Stimulated activated CD8-positive, alpha-beta memory T cell treated with anti-CD3 and anti-CD28 coated beads, Interleukin-15, amount 100 ng/mL, for 48 hours (primary cell): ENCODE measurements at places on chromosomes 6 and 20.
A peak's percentile ranks its signal among the peaks of the same experiment; 100 is the strongest.

GRCh38 chr20:20731945-20732296 is 19.5 kb upstream of the RALGAPA2 start:
- DNase-seq = no peak

DNA sequence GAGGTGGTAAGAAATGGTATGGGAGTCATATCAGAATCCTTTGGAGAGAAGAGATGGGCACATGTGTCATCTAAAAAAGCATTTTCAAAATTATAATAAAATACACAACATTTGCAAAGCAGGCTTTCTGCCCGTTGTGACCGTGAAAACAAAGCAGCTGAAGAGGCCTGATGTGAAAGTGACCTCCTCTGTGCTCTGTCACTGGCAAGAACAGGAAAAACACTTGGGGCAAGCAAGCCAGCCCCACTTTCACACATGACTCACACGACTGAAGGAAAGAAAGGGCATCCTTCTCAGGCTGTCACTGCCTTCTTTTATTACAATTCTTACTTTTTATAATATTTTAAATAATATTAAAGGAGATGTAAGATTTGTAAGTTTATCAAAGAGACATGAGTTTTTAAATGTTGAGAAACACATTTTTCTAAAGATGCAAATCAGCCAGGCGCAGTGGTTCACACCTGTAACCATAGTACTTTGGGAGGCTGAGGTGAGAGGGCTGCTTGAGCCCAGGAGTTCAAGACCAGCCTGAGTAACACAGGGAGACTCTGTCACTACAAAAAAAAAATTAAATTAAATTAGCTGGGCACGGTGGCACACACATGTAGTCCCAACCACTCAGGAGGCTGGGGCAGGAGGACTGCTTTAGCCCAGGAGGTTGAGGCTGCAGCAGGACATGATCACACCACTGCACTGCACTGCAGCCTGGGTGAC is 143.7 kb downstream of the BTBD9 start:
- DNase-seq = peak; percentile 8

DNA sequence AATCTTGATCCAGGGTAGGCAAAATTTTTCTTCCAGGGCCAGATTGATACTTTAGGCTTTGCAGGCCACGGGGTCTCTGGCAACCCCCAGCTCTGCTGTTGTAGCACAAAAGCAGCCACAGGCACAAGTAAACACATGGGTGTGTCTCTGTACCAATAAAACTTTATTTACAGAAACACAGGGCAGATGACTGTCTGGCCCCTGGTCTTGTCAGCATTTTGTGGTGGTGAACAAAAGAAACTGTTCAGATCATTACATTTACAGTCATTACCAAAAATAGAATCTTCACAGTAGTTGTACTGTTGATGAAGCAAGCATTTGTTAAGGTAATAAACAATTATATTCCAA is 45.0 kb upstream of the KIF25 start:
- no peak for DNase-seq

- no peak for DNase-seq
Observed at GRCh38 chr6:34810936-34811632, 19.2 kb downstream of the BLTP3A start.

DNA sequence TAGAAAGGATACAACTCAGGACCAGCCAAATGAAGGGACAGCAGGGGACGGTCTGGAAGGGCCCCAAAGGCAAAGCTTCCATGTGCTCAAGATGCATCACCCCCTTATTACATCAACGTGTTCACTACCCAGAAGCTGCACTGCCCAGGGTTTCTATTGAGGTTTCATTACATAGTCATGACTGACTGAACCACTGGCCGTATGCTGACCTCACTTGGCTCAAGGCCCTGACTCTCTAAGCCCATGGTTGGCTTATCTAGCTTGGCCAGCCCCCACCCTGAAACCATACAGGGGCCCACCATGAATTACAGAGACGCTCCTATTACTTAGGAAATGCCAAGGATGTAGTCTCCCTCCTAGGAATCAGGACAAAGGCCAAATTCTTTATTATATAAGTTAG is 179.4 kb downstream of the FOXC1 start:
- no peak for DNase-seq

DNA sequence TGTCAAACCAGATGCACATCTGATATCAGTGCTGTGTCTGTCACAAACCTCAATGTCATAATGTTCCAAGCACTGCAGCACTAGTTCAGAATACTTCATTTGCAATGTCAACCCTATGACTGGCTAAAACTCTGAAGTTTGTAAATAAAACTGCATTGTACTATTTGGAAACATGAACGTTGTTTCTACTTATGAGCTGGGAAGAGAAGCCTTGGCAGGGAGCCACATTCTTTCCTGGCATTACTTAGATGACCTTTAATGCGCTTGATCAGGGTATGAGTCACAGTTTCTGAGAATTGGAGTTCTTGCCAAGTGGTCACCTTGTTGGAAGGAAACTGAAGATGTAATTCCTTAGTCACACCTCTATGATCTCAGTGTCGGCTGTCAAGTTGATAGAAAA is 664.8 kb upstream of the MMS22L start:
- DNase-seq = no peak

GRCh38 chr20:12698817-12699216 is 310.0 kb upstream of the SPTLC3 start:
- DNase-seq = no peak

GRCh38 chr20:1163105-1163504 is 21.7 kb downstream of the TMEM74B start:
- DNase-seq = no peak

DNA sequence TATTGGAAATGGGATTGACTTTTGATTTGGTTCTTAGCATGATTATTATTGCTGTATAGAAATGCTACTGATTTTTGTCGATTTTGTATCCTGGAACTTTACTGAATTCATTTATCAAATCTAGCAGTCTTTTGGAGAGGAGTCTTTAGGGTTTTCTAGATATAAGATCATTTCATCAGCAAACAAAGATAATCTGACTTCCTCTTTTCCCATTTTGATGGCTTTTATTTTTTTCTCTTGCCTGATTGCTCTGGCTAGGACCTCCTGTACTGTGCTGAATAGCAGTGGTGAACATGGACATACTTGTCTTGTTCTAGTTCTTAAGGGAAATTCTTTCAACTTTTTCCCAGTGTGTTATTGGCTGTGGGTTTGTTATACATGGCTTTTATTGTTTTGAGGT is 64.6 kb downstream of the ZC2HC1B start:
- no peak for DNase-seq

GRCh38 chr20:19936466-19937200 is 80.5 kb upstream of the NAA20 start:
- DNase-seq = no peak

- DNase-seq = no peak
Observed at GRCh38 chr6:109002051-109002697, 92.5 kb downstream of the SESN1 start.

GRCh38 chr6:41200901-41201763 is at the start of gene TREML2:
Gene TREML2, minus strand, starts transcription at chr6:41201149. Its CDS starts 141 bp downstream, at chr6:41201008.
- peak; percentile 20 for DNase-seq

DNA sequence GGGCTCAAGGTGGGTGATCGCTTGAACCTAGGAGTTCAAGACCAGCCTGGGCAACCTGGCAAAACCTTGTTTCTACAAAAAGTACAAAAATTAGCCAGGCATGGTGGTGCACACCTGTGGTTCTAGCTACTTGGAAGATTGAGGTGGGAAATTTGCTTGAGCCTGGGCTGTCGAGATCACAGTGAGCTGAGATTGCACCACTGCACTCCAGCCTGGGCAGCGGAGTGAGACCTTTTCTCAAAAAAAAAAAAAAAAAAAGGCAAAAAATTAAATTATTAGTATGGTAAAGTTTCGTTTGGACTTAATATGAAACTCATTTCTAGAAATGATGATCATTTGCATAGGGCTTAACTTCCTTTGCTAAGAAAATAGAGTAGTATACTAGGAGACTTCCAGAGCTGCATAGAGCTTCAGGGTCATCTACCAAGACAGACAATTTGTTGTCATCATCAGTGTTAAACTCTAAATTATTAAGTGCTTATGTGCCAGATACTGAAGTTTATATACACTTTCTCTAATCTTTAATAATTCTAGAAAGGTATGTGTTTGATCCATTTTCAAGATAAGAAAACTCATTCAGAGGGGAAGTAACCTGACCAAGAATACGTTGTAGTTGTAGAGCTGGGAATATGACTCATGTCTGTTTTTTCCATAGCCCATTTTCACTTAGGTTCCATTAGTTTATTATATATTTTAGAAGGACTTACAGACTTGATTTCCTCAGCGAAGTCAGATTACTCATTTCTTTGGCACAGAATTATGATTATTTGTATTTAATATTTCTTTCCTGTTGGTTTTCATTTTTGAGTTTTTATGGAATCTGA is 84.5 kb downstream of the SLC16A10 start:
- DNase-seq = no peak

DNA sequence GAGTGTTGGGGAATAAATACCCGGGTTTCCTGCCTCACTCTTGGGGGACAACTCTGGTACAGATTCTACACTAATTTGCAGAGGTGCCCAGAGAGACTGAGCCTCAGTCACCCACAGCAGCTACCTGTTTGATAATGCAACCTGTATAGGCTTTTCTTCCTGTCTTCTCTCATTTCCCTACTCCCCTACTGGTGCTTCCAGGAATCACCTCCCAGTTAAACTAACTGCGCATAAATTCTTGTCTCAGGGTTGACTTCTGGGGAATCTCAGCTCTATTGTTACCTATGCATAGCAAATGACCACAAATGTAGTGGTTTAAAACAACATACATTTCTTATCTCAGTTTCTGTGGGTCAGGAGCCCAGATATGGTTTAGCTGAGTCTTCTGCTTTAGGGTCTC is 11.3 kb downstream of the OCSTAMP start:
- DNase-seq = no peak

DNA sequence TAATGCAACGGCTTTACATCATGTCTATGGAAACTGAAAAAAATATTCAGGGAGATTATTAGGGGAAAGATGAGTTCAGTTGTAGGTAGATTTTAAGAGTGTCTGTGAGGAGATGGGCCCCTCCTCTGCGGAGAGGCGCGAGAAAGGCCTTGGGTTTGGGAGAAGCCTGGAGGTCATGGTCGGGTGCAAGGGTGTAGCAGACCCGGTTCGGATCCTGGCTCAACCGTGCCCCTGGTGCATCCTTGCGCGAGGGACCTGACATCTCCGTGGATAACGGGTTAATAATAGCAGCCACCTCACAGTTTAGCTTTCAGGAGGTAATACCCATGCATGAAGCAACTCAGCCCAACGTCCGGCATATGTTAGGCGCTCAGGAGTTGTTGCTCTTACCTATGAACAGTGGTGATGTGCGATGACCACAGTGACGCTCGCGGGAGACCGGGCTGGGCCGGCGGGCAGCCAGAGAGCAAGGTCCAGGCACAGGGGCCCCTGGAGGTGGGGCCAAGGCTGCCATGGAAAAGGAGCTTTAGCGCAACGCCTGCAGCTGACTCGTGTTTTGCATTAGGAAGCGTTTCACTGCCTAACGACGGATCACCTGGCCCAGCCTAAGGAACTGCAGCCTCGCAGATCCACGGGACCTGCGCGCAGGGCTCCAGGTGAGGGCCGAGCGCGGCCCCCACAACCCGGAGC is 146.4 kb upstream of the ARID1B start:
- DNase-seq = no peak

GRCh38 chr6:36857325-36857724 is 17.3 kb downstream of the PPIL1 start:
- DNase-seq = no peak

- DNase-seq = no peak
Observed at GRCh38 chr6:57301757-57302156, 15.7 kb upstream of the PRIM2 start.

- peak; percentile 32 for DNase-seq
Observed at GRCh38 chr20:62702895-62703852, 5.5 kb upstream of the NTSR1 start.

- no peak for DNase-seq
Observed at GRCh38 chr6:32176476-32177182, 745 bp upstream of the AGPAT1 start.

DNA sequence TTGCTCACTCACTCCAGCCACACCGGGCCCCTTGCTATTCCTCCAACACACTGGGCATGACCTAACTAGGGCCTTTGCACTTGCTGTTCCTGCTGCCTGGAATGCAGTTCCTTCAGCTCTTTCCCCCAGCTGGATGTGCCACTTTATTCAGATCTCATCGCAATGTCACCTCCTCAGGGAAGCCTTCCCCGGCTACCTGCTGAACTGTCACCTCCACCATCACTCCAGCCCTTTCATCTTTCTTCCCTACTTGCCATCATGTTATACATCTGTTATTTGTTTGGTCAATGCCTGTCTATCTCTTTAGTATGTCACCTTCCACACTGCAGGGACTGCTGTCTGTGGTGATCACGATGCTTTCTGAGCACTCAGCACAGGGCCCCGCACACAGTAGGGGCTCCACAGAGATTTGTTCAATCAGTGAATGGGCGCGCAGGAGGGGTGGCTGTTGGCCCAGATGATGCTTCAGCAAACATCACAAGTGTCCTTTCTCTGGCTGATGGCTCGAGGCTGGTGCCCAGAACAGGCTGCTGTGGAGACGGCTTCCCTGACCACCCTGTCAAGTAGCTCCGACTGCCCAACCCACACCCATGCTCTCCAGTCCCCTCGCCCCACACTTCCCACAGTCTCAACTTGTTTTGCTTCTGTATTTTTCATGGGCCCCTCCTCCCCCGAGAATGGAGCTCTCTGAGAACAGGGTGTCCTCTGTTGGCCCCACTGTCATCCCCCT is 31.8 kb downstream of the CEBPB start:
- DNase-seq = no peak

- DNase-seq = no peak
Observed at GRCh38 chr6:156402227-156402626, 375.0 kb upstream of the ARID1B start.

DNA sequence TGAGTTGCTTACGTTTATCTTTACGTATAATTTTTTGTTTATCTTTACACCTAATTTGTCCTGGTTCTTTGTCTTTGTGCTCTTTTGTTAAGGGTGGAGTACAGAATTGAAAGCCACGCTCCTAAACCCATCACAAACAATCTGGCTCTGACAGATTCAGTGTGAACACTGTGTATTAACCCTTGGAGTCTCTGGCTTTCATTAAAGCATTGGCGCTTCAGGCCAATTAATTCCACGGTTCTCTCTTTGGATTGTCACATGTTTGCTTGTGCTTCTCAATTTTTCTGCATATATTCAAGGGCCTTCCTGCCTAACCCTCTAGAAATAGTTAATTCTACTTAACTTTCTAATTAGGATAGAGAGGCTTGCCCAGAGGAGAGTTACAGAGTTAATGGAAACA is 38.6 kb downstream of the NKX2-4 start:
- no peak for DNase-seq

GRCh38 chr6:158910484-158911440 is 89.2 kb downstream of the RSPH3 start:
- peak; percentile 8 for DNase-seq

DNA sequence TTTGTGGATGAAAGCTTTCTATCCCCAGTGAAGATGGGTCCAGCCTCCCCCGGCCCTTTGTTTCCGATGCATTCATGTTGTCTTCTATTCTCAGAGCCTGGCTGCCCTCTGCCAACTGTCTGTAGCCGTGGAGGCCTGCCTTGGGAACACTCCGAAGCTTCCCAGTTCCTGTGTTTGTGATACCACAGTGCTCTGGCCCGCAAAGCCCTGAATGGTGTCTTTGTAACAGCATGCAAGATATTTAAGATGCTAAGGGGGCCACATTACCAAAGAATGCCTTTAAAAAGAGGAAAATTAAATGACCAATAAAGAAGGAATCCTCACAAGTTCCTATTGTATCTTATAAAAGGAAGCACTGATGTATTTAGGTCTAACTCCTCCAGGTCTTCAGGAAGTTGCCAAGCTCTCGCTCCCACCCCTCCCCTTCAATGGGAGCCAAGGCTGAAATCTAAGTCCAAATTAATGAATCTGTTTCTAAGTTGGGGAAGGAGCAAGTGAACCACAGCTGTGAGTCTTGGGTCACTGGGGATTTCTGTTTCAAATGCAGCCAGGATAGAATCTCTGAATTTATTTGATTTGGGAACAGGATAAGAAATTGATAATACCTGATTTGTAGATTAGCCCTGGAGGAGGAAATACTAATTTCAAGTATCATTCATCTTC is 596.1 kb downstream of the QKI start:
- no peak for DNase-seq
